ENCODE measurements at places on chromosomes 5 and 9. TPM values are rescaled to one million over a fixed set of nuclear protein-coding genes. Genes with fewer than 3 reads are reported as not detected.

GRCh38 chr9:70092190-70092589 is 48.5 kb downstream of the MAMDC2 start:
- DNase-seq, result no peak

DNA sequence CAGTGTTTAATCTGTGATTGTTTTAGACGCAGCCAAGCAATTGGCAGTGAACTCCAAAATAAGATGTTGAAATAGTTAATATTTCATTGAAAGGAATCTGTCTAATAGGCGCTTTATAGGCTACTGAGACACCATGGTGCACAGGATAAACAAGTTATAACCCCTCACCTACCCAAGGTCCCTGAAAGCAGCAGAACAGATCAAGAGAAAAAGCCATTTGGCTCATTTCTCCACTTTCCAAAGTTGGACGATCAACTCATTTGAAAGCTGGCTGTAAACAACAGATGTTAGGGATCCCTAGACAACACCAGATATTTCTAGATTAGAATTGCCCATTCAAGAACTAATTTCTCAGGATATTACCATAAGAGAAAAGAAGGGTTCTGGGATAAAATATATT is 4.9 kb downstream of the PUM3 start:
- no peak for DNase-seq

DNA sequence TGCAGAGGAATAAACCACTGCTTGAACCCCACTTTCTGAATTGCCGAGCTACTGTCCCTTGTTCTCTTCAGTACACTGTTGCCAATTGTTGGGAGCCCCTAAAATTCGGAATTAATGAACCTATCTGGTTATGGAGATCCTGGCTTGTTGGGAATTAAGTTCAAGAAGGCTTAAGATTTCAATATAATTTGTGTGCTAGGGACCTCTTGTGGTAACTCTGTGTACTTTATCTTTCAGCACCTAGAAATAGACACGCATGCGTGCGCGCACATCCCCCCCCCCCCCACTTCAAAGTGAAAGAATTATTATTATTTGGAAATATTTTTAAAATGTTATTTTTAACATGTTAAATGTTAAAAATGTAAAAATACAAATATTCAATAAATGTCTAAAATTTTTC is 53.3 kb upstream of the FAM169A start:
- DNase-seq, result no peak

DNA sequence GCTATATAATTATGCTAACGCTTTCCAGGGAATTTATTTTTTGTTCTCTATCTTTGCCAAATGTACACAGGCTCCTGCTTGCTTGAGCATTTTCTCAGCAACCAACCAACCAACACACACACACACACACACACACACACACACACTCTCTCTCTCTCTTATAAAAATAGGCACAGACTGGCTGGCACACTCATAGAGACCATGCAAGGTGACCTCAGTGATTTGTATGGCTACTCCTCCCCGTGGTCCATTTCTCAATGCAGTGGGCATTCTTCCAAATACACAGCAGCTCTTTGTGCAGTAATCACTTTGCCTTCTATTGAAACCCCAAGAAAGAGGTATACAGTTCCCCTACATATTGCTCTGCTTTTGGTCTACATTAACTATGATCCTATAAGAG is 416.0 kb downstream of the MAN2A1 start:
- DNase-seq, result no peak

DNA sequence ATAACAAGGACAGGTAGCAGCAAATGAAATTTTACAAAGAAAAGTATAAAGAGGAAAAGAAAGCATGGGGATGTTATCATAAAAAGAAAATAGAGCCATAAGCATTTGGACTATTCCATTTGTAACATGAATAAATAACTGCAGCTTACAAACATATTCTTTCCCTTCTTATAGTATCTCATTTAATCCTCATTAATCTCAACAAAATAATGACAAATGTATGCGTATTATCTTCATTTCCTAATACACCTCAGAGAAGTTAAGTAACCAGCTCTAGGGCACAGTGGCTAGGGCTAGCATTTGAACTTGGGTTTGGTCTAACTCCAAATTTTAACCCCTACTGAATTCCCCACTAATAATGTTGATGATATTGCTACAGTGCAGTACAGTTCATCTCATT is 175.5 kb upstream of the POU5F2 start:
- no peak for DNase-seq

DNA sequence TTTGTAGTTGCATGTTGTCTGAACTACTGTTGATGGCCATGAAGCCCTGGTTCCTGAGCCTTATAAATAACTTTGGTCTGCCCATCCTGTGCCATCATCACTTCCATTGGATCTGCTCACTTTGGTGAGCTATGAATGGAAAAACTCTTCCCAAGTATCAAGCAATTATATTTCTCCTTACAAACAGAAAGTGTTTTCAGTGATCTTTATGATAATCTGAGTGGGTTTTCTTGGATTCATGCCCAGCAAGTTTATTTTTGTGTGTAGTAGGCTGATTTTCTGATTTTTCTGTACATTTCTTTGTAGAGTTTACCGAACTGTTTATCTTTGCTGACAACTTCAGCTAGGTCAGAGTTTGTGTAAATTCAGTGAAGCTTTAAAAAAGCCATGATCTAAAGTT is 31.0 kb downstream of the CAMK4 start:
- no peak for DNase-seq

DNA sequence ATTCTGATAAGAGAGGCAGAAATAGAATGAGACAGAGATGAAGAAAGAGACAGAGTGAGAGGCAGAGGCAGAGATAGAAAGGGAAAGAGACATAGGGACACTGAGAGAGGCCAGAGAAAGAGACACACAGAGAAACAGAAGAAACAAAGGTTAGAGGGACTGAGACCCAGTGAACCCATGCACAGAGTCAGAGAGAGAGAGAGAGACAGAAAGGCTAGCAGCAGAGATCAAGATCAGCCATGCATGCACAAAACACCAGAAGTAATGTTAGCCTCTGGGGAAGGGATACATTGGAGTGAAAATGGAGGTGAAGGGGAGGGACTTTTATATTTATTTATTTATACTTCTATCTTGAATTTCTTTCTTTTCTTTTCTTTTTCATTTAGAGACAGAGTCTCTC is 14.1 kb upstream of the SPARC start:
- no peak for DNase-seq

- no peak for DNase-seq
Measured at GRCh38 chr9:16624744-16625117, 245.7 kb downstream of the BNC2 start.

DNA sequence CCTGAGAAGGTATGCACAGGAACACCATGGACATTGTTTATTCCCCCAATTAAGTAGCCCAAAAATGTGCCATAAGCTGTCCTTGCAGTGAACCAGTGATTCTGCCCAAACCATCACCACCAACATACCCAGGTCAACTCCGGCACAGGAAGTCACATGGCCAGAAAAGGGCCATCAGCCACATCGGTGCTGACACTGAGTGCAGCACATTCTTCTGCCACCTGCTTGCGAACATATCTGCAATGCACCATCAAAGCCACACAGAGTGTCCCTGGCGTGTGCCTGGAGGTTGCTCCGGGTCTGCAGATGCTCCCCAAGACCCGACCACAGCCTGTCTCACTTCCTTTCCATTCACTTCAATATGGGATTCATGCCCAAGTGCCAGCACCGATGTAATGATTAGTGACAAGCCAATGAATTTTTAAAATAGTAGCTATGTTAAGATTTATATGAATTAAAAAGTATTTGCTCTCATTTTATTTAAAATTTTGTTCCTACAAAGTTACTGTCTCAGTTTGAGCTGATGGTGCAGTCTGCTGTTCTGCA is 37.6 kb downstream of the SYK start:
- DNase-seq, result no peak

PCAT7 gene
- total RNA-seq, result not detected

TLN1 gene
- total RNA-seq, result 158 TPM

PCDH12 gene
- total RNA-seq, result 1.3 TPM

All from activated naive CD8-positive, alpha-beta T cell treated with anti-CD3 and anti-CD28 coated beads for 36 hours (primary cell).